ENCODE measurements at places on chromosomes 5 and 9. TPM values are rescaled to one million over a fixed set of nuclear protein-coding genes. Genes with fewer than 3 reads are reported as not detected.
A peak's percentile ranks its signal among the peaks of the same experiment; 100 is the strongest.

Gene TRPM3
- total RNA-seq = 0.08 TPM

- no peak for DNase-seq
- H3K27me3 ChIP-seq = no peaks in the 10 kb centered on the region
- no peaks in the 10 kb centered on the region for H3K4me1 ChIP-seq
- no peak overlapping the region for H3K27ac ChIP-seq
Observed at GRCh38 chr5:174706997-174707572, 17.3 kb upstream of the MSX2 start.

Gene NOXA1
- 3.5 TPM for total RNA-seq

Gene LHX2
- 1.3 TPM for total RNA-seq

- DNase-seq = no peak
- H3K4me1 ChIP-seq = no peaks in the 10 kb centered on the region
- H3K36me3 ChIP-seq = no peaks in the 10 kb centered on the region
- no peaks in the 10 kb centered on the region for H3K27me3 ChIP-seq
- H3K4me3 ChIP-seq = no peak overlapping the region
- no peak overlapping the region for H3K27ac ChIP-seq
Observed at GRCh38 chr9:127140842-127141675, 18.6 kb upstream of the ANGPTL2 start.

GRCh38 chr9:76744336-76744735, 19.9 kb upstream of the PCA3 start:
- no peak overlapping the region for H3K27ac ChIP-seq
- no peaks in the 10 kb centered on the region for H3K4me1 ChIP-seq
- DNase-seq = no peak
- no peaks in the 10 kb centered on the region for H3K36me3 ChIP-seq
- H3K4me3 ChIP-seq = no peak overlapping the region

DNA sequence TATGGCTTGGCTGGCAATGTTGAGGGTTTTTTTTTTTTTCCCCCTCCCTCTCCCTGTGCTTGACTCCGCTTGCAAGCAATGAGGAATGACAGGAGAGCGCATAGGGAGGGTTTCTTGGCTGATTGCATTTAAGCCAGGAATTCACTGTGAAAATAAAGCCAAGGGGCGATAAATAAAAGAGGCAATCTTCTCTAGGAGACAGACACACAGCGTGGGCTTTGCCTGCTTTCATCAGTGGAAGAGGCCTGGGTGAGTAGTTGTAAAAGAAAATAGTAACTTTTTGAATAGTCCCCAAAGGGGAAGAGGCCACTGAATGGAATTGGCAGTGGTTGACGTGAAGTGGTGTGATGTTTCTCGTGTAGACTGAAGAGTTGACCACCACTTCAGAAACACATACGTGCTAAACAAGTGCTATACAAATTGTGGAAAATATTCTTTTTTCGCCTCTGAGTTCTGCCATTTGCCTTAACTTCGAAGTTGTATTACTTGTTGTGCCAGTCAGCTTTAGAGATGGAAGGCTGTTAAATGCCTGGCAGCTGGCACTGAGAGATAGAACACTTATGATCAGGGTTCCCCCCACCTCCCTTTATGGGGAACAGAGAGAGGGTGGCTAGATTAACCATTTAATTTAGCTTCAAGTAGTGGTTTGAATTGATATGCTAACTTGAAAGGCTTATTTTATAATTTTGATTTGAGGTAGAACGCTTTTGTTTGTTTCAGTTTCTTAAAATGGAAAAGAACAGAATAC, 3.0 kb downstream of the ZSWIM6 start:
- peak overlapping the region; percentile 69 for H3K4me3 ChIP-seq
- no peak for DNase-seq
- H3K36me3 ChIP-seq = no peaks in the 10 kb centered on the region
- H3K4me1 ChIP-seq = peaks cover 21% of the 10 kb centered on the region

- no peak overlapping the region for H3K4me3 ChIP-seq
- H3K27ac ChIP-seq = no peak overlapping the region
- H3K4me1 ChIP-seq = no peaks in the 10 kb centered on the region
- DNase-seq = no peak
- H3K27me3 ChIP-seq = no peaks in the 10 kb centered on the region
Observed at GRCh38 chr9:19768798-19769197, 20.0 kb downstream of the SLC24A2 start.

DNA sequence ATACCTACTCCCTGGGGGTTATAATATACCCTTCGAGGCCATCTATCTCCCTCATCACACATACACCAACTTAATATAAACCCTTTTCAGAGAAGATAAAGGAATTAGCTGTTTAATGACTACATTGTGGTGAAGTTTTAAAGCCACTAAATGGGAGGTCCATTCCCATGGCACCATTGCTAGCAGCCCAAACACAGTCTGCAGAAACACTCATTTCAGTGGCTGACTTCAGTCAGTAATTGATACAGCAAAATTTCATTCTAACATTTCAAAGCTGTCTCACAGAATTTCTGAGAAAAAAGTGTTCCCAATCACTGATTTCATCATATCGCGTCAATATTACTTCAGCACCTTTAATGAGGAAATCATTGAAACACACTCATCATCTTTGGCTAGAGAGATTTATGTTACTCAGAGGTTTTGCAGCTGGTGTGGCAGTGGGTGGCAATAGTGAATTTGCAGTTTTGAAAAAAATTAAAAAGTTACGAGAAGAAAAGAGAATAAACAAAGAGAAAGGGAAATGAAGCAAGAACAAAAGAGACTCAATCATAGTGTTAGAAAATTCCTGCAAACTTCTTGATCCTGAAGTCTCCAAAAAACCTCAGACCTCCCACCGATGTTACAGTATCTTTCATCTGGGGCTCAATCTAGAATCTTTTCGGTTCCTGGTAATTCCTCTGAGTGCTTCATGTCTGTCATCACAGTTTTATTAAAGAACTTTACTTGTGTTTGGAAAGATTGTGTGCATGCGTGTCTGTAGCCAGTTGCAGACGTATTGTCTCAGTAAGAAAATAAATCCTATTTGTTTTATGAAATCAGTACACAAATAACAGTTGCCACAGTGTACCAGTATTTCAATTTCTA, 105.0 kb downstream of the ERCC6L2 start:
- no peaks in the 10 kb centered on the region for H3K4me1 ChIP-seq
- no peak overlapping the region for H3K4me3 ChIP-seq
- no peak overlapping the region for H3K27ac ChIP-seq
- H3K36me3 ChIP-seq = peaks cover 19% of the 10 kb centered on the region

Gene SAXO1
- not detected for total RNA-seq

DNA sequence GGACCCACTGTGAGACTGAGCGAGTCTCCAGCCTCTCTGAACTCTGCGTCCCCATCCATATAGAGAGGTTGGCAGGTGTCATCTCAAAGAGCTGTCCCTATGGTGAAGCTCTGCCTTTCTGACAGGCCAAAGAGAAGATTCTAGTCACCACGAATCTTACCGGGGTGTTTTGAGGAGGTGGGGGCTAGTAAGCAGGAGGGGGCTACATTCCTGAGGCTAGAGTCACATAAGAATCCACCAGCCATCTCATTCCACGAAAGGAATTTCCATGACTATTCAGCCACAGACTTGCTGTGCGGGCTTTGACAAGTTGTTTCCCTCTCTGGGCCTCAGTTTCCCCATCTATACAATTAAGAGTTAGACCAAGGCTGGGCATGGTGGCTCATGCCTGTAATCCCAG, 16.3 kb downstream of the PDGFRB start:
- DNase-seq = no peak
- no peak overlapping the region for H3K4me3 ChIP-seq
- peaks cover 98% of the 10 kb centered on the region for H3K4me1 ChIP-seq
- peak overlapping the region; percentile 87 for H3K27ac ChIP-seq

DNA sequence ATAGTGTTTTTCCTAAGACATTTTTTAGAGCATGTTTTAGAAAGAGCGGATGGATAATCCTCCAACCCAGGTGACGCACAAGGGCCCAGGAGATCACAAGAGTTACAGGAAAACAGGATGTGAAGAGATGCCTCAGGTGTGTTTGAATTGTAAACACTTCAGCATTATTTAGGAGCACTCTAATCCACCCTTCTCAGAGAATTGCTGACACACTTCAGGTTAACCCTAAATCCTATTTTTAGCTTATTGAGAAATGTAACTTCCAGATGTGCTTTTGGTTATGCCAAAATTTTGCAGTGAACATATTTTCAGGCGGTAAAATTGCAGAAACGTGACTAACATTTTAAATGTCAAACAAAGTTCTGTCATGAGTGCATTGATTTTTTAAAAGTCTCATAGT, 755.4 kb upstream of the CTNND2 start:
- no peaks in the 10 kb centered on the region for H3K36me3 ChIP-seq
- H3K27ac ChIP-seq = no peak overlapping the region
- no peaks in the 10 kb centered on the region for H3K4me1 ChIP-seq
- no peaks in the 10 kb centered on the region for H3K27me3 ChIP-seq
- DNase-seq = no peak
- no peak overlapping the region for H3K4me3 ChIP-seq

DNA sequence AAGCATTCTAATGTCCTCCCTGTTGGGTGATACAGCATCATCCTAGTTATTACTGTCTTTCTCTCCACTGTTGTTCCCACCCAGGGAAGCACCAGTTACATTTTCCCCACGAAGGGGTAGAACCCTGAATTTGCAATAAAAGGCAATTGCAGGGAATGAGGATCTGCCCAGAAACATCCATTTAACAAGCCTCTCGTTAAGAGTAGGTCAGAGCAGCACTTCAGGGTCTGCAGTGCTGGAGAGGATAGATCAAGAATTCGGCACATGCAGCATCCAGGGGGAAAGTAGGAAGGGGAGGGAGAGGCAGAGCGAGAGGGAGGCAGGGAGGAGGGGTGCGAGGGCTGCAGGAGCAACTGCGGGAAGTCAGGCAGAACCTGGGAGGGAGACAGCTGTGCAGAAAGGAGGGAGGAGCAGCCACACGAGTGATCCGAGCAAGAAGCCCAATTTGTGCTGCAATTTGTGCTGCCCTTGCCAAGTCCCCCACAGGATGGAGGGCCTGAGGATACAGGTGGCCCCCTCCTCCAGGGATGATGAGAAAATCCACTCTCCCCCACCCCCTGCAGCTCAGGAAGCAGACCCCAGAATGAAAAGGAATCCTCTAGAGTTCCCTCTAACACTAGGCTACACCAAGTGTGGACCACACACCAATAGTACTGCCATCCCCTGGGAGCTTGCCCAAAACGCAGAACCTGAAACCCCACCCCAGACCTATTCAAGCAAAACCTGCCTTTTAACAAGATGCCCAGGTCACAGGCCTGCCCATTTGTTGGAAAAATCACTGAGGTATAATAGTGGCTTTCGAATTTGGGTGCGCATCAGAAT, 62.2 kb downstream of the EPB41L4B start:
- no peak overlapping the region for H3K27ac ChIP-seq
- H3K4me1 ChIP-seq = no peaks in the 10 kb centered on the region
- no peaks in the 10 kb centered on the region for H3K27me3 ChIP-seq
- DNase-seq = no peak
- no peaks in the 10 kb centered on the region for H3K36me3 ChIP-seq
- H3K4me3 ChIP-seq = no peak overlapping the region

- H3K4me1 ChIP-seq = no peaks in the 10 kb centered on the region
- no peak overlapping the region for H3K27ac ChIP-seq
- DNase-seq = no peak
- H3K36me3 ChIP-seq = no peaks in the 10 kb centered on the region
Observed at GRCh38 chr5:93070938-93071337, 510.1 kb downstream of the NR2F1-AS1 start.

Gene PDCD1LG2
- total RNA-seq = 0.93 TPM

DNA sequence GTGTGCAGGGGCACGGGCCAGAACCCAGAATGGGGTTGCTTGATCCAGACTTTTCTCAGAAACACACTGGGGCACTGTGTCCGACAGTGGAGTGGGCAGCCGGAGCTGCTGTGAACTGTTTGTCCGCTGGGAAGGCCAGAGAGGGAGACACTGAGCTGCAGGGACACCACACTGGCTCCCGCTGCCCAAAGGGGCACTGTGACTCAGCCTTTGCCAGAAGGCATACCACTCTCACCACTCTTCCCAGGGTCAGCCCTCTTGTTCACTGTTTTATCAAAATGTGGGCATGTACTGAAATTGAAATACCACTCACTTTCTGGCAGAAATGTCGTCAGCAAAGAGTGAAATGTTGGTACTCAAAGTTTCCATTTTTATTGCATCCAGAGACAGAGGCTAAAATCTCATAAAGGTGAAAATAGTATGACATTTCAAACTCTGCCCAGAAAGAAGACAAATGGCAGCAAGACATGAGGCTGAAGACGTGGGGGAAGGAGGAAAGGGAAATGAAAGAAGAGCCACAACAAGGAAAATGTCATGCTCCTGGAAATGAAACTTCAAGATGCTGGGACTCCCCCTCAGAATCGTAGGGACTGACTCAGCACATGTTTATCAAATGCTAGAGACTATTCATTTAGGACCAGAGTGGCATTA, 4.5 kb upstream of the IL7R start:
- no peaks in the 10 kb centered on the region for H3K4me1 ChIP-seq
- no peak overlapping the region for H3K4me3 ChIP-seq
- no peaks in the 10 kb centered on the region for H3K27me3 ChIP-seq
- DNase-seq = no peak
- H3K36me3 ChIP-seq = no peaks in the 10 kb centered on the region

GRCh38 chr9:130915096-130915447, 18.5 kb upstream of the QRFP start:
- no peak overlapping the region for H3K4me3 ChIP-seq
- DNase-seq = no peak
- no peak overlapping the region for H3K27ac ChIP-seq

DNA sequence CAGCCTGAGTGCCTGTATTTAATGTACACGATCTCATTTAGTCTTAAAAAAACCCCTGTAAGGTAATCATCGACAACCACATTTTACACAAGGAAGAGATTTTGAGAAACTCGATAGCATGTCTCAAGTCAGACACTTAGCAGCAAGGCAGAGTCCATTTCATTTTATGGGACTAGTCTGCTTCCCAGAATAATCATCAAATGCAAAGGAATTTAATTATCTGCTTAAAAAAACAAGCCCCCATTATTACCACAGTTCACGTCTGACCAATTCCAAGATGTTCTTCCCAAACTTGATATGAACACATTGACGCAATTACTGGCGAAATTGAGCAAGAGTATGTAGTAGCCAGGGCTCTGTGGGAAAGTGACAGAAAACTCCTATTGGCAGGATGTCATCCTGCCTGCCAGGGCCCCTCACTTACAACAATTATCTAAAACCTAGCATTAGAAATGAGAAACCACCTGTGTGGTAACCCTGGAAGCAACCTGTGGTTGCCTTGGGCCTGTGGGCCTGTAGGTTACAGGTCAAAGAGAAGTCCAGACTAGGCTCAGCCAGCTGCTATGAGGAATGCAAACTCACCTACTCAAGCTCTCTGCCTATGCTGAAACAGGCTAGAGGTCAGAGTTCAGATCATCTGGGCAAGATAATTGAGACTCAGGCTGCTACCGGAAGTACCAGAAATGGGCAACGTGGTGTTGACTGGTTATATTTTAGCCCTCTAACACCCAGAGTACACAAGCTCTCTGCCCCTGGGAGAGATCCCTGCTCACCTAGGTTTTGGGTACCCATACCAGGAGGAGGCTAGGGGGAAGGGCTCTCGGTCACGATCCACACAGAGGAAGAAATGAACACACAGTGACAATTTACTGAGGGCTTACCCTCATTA, 1.6 kb downstream of the B4GALT1 start:
- no peaks in the 10 kb centered on the region for H3K36me3 ChIP-seq
- H3K27me3 ChIP-seq = no peaks in the 10 kb centered on the region
- H3K4me1 ChIP-seq = peaks cover 54% of the 10 kb centered on the region
- H3K4me3 ChIP-seq = peak overlapping the region; percentile 99
- DNase-seq = peak; percentile 46
